ENCODE measurements at places on chromosomes 1 and 21. TPM values are rescaled to one million over a fixed set of nuclear protein-coding genes. Genes with fewer than 3 reads are reported as not detected.

The PLA2G2C gene
- total RNA-seq = 0.13 TPM

The DDAH1 gene
- total RNA-seq = 0.24 TPM

The FAM78B gene
- 0.36 TPM for total RNA-seq

DNA sequence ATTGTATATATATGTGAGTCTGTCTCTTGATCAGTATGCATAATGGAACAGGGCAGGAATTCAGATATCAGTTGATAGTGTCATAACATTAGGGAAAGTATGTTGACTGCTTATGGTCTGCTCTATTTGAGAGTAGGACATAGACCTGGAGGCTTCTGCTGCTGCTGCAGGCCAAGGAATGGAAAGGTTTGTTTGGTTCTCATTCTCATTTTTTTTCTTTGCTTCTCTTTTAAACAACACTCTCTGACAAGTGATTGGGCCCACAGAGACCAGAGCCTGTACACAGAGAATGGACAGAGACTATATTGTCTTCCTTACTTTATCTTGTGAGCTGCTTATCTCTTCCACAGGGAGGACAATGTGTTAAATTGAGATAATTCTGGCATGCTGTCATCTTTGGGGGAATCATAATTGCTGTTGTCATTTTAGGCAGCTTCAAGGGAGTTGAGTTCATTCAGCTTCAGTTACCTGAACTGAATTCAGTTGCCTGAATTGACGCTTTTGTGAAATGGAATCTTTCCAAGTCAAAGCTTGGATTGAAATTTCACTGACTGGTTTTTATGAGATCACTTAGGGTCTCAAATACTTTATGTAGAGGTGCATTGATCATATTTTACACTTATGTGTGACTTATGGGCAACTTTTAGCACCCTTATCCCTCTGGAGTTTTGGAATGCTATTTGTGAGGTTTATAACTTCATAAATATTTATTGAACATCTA is 16.9 kb downstream of the CAP1 start:
- H3K27me3 ChIP-seq = no peaks in the 10 kb centered on the region
- peak overlapping the region; percentile 92 for H3K27ac ChIP-seq
- peaks cover 47% of the 10 kb centered on the region for H3K36me3 ChIP-seq

The RABIF gene
- total RNA-seq = 12.3 TPM

The LRRC8B gene
- total RNA-seq = 20.3 TPM

The ATP1A4 gene
- total RNA-seq = not detected

The RBM15 gene
- 56.1 TPM for total RNA-seq

DNA sequence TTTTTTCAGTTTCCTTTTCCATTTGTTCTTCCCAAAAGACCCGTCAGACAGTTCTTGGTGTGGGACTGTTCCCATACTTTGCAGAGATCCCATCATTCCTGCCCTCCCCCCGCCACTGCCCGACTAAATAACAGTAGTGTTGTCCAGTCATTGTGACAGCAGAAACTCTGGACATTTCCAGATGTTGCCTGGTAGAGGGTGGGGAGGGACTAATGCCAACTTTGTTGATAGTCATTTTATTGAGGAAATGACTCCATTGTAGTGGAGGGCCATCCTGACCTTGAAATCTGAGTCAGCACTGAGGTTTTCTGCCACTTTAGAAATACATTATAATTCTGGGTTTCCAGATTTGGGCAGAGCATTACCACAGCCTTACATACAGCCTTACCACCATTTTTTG is 85.4 kb downstream of the CEP350 start:
- no peak overlapping the region for H3K4me3 ChIP-seq
- no peaks in the 10 kb centered on the region for H3K4me1 ChIP-seq
- DNase-seq = no peak
- H3K27ac ChIP-seq = no peak overlapping the region
- H3K36me3 ChIP-seq = peaks cover 75% of the 10 kb centered on the region
- no peaks in the 10 kb centered on the region for H3K27me3 ChIP-seq

The AGO1 gene
- 64.2 TPM for total RNA-seq

All from K562 (cell line).